Endothelial cell (in vitro differentiated cells): ENCODE measurements at places on chromosomes 12 and 14. TPM values are rescaled to one million over a fixed set of nuclear protein-coding genes. Genes with fewer than 3 reads are reported as not detected.

- DNase-seq = no peak
Observed at GRCh38 chr12:55470088-55470829, at the start of gene OR6C70. TSS of gene OR6C70 (minus strand) at chr12:55470138. CDS start at chr12:55470138, 0 bp downstream.

DNA sequence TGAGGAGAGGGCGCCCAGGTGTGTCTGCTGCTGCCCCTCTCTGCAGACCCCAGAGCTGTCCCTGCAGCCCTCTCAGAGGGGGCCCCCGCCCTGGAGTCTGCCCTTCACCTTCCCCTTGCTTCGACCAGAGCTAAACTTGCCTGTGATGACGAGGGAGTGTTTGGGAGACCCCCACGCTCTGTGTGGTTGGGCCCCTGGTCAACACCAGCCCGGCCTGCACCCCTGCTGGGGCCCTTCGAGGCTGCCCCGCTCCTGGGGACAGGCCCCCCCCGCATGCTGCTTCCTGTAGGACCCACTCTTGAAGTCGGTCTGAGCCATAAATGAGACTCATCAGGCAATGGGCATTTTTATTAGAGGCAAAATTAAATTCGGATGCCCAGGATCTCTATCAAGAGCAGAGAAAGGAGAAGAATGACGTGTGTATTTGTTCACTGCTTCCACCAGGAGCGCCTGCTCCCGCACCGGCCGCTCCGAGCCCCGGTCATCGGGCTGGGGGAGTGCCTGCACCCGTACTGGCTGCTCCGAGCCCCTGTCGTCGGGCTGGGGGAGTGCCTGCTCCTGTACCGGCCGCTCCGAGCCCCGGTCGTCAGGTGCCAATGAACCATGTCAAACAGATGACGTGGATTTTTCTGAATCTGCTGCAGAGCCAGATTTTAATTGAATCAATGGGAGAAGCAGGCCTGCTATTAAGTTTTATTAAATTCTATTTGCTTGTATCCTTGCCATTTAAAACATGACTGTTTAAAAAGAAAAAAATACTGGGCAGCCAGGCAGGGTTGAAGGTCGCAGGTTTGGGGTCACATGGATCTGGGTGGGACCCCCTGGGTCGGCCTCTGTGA lies 47.7 kb downstream of the NOC4L start:
- no peak for DNase-seq

DNA sequence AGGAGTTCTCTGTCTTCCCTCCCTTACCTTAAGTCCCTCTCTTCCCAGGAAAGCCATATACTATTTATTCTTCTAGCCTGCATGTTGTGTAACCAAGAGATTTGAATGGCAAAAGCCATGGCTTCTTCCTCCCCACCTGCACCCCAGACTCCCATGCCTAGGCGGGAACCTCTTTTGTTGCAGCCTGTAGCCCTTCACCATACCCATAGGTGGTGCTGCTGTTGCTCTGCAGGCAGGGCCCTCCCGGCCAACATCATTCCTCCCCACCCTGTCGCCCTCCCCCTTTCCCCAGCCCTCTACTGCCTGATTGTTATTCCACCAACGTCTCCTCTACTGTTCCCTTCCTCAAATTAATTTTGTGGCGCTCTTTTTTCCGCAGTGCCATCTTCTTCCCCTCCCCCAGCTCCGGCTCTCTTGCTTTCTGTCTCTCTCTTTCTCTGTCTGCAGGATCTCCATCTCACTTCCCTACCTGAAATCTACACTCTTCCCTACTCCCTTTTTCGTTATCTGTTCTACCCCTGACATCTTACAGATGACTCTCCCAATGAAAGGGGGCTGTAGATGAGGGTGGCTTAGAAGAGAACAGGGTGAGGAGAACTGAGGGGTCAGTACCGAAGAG lies 13.8 kb downstream of the NGDN start:
- DNase-seq = peak; percentile 57

GRCh38 chr12:93145086-93145485 lies 216.0 kb upstream of the EEA1 start:
- no peak for DNase-seq

- no peak for DNase-seq
Observed at GRCh38 chr14:48849741-48850322, 736.3 kb downstream of the RPS29 start.

DNA sequence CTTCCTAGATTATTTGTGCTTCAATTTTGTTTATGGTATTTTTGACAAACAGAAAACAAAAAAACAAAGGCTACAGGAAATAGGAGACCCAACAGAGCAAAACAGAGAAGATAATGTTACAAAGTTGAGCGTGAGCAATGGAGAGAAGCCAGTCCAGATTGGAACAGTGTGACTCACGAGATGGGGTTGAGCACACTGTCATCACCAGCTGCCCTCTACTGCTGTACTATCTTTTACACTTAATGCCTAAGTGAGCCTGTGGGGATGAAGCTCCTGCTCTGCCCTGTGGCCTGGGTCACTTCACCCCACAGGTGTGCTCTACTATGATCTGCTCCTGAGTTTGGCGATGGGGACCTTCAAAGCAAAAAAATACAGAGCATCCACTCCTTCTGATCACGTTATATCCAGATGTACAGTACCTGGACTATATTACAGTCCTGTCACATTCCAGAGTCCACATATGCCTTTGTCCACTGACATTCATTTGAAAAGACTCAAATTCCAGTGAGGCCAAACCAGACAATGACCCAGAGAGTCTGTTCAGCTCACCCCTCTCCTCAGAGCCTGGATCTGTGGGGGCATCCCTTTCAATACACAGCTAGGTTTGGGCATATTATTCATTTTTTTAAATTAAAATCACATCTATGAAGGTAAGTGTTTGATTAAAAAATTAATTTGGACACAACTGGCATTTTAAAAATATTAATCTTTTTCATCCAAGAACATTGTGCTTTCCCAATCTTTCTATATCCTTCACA lies 4.4 kb downstream of the IPO8 start:
- no peak for DNase-seq

GRCh38 chr12:25115677-25116076 lies 79.3 kb downstream of the DNAI7 start:
- no peak for DNase-seq

- DNase-seq = no peak
Observed at GRCh38 chr12:105813201-105813600, 325.6 kb downstream of the NUAK1 start.

DNA sequence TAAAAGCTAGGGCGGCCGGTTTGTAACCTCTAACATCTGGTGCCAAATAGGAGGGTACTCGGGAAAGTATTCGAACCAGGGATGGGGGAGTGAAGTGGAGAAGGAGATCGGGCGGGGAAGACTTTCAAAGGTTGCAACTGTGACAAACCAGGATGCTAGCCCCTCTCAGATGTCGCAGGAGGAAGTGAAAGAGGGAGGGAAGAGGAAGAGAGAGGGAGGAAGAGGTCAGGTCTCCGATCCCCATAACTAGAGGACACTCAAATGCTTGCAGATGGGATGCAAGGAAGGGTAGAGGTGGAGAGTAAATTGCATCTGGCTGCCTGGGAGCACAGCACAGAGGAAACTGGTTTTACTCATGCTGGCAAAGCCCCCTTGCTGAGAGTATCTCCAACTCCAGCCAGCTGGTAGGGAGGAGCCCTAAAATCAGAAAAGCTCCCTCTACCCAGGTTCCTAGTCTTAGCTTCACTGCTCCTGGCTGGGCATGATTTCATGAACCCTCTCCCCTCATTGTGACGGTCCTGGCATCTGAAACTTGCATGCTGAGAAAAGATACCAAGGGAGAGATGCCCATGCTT lies 696.7 kb upstream of the TBX3 start:
- DNase-seq = no peak

DNA sequence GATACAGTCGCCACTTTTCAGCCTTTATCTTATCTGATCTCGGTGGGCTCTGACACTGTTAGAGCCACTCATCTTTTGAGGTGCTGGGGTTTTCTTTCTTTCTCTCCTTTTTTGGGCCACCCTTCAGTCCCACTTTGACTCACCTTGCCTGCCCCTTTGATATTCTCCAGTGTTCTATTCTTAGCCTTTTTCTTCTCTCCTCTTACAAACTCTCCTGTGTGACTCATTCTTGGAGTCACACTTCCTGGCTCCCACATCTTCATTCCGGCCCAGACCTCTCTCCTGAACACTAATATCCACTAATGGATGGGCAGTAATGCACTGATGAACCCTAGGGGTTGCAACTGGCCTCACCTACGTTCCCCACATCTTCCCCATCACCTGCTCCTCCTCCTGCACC lies 2.2 kb upstream of the DCD start:
- DNase-seq = no peak

DNA sequence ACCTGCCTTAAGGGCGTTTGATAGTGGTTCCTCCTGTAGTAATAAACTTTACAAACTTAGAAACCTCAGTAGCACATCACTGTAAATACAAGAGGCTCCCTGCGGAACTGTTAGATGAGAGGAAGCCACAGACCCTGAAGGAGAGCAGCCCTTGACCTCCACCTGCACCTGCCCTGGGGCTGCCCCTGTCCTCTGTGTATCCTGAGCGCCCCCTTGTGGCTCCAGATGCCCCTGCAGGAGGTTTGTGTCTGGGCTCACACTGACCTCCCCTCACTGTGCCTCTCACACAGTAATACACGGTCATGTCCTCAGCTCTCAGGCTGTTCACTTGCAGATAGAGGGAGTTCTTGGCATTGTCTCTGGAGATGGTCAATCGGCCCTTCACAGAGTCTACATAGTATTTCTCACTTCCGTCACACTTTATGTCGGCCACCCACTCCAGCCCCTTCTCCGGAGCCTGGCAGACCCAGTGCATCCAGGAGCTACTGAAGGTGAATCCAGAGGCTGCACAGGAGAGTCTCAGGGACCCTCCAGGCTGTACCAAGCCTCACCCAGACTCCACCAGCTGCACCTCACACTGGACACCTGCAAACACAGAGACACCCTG lies 1059.8 kb downstream of the TMEM121 start:
- DNase-seq = no peak

DNA sequence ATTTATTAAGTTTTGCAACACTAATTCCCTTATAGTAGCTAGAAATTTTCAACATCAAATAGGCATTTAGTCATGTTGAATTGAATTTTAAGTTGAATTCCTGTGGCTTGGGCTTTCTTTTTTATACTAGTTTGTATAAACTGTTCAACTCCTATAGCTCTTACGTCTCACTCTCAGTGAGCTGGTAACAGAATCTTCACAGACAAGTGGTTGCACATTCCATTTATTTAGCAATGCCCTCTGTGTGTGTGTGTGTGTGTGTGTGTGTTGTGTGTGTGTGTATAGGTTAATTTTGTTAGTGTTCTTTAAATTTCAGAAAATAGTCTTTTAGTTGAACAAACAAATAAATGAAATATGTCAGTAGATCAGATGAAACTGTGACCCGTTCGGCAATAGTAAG lies 425.0 kb downstream of the NPAS3 start:
- no peak for DNase-seq

GRCh38 chr14:31508135-31508534 lies 20.3 kb upstream of the GPR33 start:
- no peak for DNase-seq

DNA sequence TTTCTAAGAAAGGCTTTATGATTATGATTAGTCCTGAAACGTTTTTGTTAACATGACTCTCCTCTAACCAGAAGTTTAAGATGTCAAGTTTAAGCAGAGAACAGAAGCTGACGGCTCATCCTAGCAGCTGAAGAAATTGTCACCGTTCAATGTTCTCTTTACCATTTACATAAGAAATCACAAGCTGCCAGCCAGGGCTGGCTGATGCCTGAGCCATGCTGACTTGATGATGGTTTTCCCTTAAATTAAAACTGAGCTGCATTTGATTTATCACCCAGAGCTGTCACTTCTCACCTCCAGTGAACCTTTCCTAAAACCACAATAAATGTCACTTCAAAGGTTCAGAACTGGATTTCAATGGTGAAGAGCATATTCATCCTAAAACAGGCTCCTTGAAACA lies 153.6 kb downstream of the KTN1 start:
- no peak for DNase-seq

DNA sequence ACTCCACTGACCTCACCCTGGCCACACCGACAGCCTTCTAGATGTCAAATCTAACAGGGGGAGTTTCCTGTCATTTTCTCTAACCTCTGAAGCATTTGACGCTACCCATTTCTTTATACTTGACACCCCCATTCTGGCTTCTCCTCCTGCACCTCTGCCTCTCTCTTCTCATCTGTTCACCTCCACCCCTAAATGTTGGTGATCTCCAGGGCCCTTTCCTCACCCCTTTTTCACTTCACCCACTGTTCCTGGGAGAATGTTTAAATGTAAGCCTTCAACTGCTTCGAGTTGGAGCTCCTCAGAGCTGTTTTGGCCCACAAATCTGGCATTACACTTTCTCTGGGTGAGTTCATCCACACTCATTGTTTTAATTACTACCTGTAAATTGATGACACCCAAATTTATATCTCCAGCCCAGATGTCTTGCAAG lies 452 bp upstream of the RABGGTA start:
- no peak for DNase-seq

DNA sequence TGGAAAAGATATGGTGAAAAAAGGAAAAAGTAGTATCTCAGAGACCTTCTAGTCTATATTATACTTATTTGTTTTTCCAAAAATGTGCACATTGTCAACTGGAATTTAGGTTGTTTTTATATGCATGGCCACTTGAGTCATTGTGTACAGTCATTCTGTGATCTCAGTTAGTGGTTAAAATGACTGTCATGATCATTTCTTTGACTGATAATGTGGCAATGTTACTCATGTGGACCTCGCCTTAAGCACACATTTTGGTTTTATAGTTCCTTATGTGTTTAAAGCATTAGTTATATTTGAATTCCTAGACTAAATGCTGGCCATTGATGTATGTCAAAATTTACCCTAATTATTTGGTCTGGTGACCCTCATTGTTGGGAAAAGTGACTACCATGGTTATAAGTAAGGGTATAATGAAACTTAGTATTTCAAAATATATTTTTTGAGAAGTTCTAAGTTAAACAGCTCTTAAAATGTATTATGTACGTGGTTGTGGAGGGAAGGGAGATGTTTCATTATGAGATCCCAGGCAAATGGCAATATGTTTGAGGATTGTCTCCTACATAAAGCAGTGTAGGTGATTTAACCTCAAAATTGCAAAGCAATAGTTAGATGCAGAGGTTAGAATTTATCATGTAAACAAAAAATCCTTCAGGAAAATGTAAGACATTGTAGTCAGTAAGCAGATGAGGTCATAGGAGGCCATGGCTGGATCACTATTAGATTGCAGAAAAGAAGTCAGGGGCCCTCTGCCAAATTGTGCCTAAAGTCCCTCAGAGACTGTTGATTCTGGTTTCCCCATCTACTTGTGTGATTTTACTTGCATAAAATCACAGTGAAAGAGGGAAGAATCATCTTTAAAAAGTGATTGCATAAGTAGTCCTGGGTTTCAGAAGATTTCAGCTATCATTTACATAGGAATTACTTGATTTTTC lies 17.5 kb downstream of the PNMA1 start:
- DNase-seq = no peak

GRCh38 chr14:64234877-64235651 lies 59.1 kb downstream of the ESR2 start:
- DNase-seq = no peak

GRCh38 chr14:35789651-35790050 lies 19.4 kb downstream of the RALGAPA1 start:
- DNase-seq = no peak

- DNase-seq = no peak
Observed at GRCh38 chr12:61213646-61214045, 1046.6 kb upstream of the USP15 start.

HHIPL1 gene
- 15.1 TPM for total RNA-seq

PRH2 gene
- not detected for total RNA-seq

DIO3 gene
- total RNA-seq = 6.1 TPM

LMNTD1 gene
- not detected for total RNA-seq

RAN gene
- 685 TPM for total RNA-seq

RAD9B gene
- total RNA-seq = 0.54 TPM
